ENCODE measurements at places on chromosomes 7 and 10.

- no peak for DNase-seq
Observed at GRCh38 chr10:114256008-114256765, 17.1 kb downstream of the VWA2 start.

DNA sequence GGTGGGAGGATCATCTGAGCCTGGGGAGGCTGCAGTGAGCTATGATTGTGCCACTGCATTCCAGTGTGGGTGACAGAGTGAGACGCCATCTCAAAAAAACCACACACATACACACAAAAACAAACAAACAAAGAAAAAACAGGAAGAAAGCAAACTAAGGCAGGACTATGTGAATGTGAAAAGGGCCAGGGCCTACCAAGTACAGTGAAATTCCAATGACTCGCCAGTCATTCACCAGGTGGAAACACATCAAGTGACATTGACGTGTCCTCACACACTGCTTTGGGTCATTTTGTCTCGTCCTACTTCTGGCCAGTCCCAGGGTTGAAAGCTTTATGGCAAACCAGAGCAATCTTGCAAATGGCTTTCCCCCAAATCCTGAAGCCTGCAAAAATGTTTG is 79.9 kb downstream of the HIP1 start:
- no peak for DNase-seq

DNA sequence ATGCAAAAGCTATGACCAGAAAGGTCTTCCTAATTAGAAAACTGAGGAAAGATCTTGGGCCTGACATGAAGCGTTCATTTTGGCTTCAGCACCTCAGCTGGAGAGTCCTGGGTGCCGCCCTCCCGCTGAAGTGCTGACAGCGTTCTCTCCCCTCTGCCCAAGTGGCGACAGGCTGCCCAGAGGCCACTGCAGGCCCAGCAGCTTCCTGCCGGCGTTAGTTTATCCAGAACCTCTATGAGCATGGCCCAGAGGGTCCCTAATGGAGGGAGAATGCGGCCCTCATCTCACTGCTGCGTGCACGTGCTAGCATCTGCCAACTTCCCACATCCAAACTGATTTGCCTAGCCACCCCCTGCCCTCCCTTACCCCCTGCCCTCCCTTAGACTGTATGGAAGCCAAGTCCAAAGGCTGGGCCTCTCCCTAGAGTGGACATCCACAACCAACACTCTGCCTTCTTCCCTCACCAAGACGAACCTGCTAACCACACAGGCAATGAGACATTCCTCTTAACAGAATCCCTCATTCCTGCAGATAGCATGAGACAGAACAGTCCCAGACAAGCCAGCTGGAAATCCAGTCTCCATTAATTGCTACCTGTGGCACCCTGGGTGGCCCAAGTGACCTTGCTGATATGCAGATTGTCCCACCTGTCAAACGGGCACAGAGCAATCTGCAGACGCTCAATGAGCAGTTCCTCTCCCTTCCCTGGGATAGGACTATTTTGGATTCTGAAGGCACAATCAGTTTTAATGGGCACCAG is 108.4 kb downstream of the C10orf90 start:
- no peak for DNase-seq

DNA sequence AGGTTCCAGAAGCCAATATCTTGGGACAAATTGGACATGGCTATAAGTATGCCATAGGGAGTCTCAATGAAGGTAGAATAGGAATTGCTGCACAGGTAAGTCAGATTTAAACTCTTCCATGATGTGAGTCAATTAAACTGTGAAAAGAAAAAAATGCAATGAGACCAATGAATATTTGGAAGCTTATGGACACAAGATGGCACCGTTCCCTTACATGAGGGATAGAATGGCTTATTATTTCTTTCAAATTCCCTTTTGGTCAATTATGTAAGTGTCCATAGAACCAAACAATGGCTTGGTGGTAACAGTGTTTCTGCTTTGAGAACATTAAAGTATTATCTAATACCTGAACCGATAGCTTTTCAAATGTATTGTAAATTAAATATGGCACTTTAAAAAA is 35.6 kb downstream of the ACADSB start:
- peak; percentile 23 for DNase-seq

DNA sequence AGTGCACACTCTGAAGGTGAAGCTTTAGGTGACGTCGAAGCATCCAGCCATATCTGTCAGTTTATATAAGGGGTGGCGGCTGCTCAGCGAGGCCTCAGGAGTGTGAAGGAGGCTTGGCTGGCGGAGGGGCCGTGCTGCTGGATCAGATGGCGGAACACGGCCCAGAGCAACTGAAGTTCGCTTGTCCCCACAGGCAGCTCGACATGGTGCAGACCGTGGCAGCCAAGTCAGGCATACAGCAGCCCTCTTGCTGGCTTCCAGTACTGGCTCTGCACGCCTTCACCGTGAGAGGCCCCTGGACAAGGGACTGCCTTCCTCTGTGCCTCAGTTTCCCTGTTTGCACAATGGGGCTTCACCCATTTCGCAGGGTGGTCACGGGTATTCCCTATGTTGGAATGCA is 443.5 kb downstream of the DNAJB6 start:
- DNase-seq: no peak

GRCh38 chr7:55155351-55156117 is 136.7 kb downstream of the EGFR start:
- DNase-seq: no peak

DNA sequence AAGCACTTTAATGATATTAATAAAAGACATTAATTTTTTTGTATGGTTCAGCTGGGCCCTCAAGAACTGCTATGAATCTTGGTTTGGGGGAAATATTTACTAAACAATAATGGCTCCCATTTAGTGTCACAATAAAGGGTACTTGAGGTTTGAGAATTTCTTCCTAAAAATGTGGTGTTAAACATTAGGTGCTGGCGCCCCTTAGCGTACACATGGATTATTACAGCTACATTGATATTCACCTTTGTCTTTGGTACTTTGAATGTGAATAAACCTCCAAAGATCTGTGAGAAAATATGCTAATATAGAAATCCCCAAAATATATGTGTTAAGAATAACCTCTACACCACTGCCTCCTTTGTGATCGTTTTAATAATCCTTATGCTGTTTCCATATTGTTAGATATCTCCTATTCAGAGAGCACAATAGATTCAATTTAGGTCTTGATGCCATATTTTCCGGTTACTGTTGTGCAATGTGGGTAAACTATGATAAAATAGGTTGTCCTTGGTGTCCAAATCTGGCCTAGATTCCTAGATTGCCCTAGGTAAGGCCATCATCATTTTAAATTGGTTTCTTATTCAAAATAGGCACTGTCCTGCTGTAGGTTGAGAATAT is 161.8 kb upstream of the CACNA2D1 start:
- DNase-seq: peak; percentile 79

DNA sequence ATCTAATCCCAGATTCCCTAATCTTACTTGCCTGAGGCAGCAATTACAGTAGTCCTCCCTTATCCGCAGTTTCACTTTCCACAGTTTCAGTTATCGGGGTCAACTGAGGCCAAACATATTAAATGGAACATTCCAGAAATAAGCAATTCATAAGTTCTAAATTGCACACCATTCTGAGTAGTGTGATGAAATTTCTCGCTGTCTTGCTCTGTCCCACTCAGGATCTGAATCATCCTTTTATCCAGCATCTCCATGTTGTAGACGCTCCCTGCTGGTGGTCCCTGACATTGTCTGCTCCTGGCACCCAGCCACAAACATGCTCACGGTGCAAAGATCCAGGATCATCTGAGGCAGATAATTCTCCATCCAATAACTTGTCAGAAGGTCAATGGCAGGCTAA is 128.7 kb upstream of the CXCL12 start:
- no peak for DNase-seq

DNA sequence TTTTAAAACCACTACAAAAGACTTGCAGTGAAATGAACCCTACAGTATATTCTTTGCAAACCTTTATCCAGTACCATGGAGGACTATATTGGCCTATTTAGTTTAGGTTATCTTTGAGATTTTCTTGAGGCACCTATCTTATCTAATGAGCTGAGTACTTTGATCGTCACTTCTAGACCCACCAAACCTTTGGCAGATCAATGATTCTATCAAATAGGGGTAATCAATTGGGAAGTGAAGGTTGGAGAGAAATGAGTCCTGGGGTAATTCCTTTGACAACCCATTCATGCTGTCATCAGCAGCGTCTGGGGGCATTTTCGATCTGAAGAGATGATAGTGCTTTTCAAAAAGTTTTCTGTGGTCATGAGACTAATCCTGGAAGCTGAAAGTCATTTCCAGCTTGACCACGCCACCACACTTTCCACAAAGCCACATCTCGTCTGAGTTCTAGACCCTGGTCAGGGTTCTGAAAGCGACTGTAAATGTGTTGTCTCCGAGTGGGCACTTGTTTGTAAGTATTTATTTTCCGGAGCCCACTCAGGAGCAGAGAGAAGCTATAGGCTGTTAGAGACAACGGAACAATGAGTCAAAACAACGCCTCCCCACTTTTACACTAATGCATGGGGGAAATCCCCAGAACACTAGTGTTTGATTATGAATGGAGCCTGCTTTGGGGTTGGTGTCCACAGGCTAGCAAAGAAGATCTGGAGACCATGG is 4.8 kb downstream of the EGR2 start:
- peak; percentile 25 for DNase-seq

- no peak for DNase-seq
Observed at GRCh38 chr7:127303102-127303501, 50.4 kb upstream of the GRM8 start.
